ENCODE measurements at places on chromosomes 1 and 21.
A peak's percentile ranks its signal among the peaks of the same experiment; 100 is the strongest.

DNA sequence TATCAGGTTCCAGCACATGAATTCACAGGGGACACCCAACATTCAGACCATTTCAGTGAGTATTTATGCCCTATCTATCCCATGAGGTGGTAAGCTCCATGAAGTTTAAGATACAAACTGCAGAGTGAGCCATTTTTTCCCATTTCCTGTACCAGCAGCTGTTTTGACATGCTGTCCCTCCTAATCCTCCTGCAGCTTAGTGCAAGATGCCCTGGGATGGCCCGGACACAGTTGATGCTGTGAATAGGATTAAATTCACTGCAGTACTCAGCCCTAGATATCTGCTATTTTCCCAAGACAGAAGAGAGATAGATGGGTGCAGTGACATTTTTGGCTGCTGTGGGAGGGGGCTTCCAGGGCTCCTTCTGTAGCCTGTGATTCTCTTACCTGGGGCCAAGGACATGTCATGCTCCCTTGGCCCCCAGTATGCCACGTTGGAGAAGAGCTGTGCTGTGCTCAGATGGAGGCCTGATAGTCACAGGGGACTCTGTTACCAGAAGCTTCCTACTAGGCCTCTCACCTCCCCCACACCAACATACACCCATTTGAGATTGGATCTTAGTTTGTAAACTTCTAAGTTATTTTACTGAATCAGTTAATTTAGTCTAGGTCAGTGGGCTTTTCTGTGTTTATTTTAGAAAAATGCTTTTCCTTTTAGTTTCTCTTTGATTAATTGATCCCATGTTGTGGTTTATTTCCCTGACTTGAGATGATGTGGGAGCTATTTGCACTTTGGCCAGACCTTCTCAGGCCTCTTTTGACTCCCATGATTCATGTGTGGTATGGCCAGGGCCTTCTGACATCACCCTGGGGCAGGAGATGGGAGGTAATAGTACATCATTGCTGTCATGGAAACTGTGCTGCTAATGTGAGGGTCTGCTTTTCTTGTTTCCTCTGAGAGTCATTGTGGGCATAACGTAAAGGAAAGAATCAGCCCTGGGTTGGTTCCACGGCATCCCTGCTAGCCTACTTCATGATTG, 92.6 kb downstream of the ST3GAL3 start:
- no peak for DNase-seq

- no peak for DNase-seq
Observed at GRCh38 chr1:27891196-27891889, 19.0 kb downstream of the THEMIS2 start.

GRCh38 chr1:247812637-247813036, 11.3 kb downstream of the OR14A16 start:
- DNase-seq = no peak

DNA sequence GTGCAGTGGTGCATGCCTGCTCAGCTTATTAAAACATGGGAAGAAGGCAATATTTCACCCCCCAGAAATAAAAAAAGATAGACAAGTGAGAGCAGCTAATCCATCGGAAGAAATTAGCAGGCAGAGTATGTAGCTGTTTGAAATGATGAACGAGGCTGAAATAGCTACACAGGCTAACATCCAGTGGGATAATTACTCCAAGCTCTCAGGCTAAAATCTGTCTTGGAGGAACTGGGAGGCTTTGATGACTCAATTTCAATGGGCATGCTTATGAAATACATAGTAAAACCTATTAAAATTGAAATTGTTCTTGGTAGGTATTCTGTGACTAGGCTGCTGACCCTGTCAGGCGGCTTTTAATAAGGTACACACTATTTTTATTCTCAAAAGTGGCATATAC, 84.1 kb upstream of the RRP15 start:
- no peak for DNase-seq

DNA sequence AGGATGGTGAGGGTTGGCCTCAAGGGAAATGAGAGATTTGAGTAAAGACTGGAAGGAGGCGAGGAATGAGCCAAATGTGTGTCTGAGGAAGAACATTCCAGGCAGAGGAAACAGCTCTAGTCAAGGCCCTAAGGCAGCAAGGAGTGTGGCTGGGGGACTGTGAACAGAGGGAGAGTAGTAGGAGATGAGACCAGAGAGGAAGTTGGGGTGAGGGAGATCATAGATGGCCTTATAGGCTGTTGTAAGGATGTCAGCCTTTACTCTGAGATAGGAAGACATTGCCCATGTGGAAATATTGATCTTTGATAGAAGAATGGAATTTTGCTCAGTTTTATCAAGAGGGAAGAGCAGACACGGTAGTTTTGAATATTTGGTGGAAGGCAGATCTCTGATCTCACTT, 55.2 kb upstream of the ARTN start:
- DNase-seq = no peak

GRCh38 chr1:60889709-60890108, 192.7 kb upstream of the NFIA start:
- DNase-seq = no peak

- no peak for DNase-seq
Observed at GRCh38 chr1:25945761-25946160, 39.5 kb upstream of the STMN1 start.

DNA sequence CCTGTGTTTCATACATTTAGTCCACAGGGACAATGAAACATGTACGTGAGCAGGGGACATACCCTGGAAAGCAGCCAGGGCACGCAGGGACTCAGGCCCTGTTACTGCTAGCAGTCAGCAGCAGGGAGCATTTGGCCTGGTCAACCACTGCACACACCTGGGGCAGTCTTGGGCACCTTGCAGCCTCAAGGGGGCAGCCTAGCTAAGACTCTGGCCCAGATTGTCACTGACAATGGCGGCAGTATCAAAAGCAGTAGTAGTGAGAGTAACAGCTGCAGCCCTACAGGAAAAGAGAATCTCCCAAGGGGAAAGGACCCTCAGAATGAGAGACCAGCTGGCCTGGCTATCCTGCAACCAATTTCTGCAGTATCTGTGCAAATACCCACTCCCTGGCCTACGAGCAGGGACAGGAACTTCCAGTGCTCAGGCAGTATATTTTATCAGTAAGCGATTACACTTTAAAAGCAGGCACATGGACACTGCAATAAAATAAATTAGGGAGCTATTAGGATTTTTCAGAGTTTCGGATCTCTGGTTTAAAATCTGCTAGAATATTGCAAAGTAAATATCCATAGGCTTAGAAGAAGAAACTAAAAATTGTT, 475.6 kb downstream of the LTN1 start:
- DNase-seq = peak; percentile 59

GRCh38 chr1:243850202-243850451, at the start of gene AKT3:
TSS of gene AKT3 (minus strand) at chr1:243850243. CDS start at chr1:243843170, 7,073 bp downstream.
- DNase-seq = peak; percentile 81

- no peak for DNase-seq
Observed at GRCh38 chr1:26293911-26294463, 12.4 kb downstream of the UBXN11 start.

- DNase-seq = no peak
Observed at GRCh38 chr21:16517383-16517782, 787.6 kb downstream of the USP25 start.

- no peak for DNase-seq
Observed at GRCh38 chr1:110726755-110727154, 52.0 kb upstream of the KCNA3 start.

DNA sequence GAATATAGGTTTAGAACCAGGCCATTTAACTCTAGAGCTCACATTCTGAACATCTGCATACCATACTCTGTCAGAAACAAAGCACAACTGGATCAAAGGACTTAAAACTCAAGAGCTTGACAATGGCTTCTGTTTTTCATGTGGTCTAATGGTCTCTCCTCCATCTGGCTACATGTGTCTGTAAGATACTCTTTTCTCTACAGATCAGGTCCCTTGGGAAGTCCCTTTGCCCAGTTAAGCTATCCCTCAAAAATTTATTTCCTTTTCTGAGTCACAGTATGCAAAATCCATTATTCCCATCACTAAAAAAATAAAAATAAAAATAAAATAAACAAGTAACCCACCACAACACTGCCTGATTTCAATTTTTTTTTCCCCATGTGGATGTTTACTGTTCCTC, 357.0 kb upstream of the PRMT6 start:
- DNase-seq = no peak

- DNase-seq = no peak
Observed at GRCh38 chr1:220711056-220711809, 21.1 kb downstream of the C1orf115 start.

DNA sequence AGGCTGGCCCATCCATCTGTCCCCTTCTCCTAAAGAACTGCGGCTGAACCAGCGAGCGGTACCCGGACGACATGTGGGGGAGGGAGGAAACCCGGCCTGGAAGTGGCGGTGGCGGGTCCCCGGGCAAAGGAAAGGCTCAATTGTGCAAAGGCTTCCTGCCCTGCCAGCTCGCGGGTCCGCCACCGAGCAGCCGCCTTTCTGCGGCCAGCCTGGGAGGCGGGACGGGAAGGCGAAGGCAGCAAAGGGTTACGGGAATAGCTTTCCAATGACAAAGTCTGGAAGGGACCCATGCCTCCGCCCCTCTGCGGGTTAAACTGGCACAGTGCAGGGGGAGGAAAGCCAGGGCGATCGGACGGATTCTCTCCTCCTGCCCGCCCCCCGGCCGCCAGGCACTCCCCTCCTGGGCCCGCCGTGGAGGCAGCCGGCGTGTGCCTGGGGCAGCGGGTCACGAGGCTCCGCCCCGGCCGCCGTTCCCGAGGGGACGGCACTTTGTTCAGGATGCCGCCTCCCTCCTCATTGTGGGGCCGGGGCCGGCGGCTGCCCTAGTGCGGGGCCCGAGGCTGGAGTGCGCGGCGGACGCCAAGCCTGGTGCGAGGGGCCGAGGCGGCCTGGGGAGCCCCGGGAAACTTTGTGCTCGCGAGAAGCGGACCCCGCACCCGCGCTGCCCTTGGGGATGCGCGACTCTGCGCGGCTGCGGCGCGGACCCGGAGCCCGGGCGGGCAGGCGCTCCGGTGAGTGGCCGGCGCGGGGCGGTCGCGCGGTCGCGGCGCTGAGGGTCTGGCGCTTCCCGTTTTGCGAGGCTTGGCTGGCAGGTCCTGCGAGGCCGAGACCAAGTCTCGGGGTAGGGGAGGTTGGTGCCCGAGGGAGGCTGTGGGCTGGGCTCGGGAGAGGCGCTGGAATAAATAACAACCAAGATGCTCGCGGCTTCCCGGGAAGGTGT, at the start of gene NAV1:
Gene NAV1, plus strand, starts transcription at position 516 of the 940 bp plus-strand sequence. CDS start 83,758 bp downstream, outside the sequence.
- DNase-seq = no peak

DNA sequence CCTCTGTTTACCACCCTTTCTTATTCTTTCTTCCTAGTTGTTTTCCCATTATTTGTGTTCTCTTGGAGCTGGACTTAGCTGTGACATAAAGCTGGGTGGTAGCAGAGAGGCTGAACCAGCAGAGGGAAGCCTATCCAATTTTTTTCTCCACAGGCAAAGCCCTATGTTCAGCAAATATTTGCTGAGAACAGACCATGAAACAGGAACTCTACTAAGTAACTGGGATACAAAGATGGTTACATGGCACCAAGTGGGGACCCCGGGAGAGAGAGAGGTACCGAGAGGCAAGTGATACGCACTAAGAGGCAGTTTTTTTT, 6.6 kb downstream of the CFAP141 start:
- DNase-seq = no peak

GRCh38 chr1:219476116-219476515, 136.8 kb downstream of the ZC3H11B start:
- no peak for DNase-seq

- DNase-seq = no peak
Observed at GRCh38 chr21:27060190-27060589, 93.3 kb upstream of the ADAMTS5 start.

- no peak for DNase-seq
Observed at GRCh38 chr1:1244192-1244811, 2.2 kb downstream of the C1QTNF12 start.

- DNase-seq = no peak
Observed at GRCh38 chr1:19435851-19436455, 49.4 kb downstream of the CAPZB start.

DNA sequence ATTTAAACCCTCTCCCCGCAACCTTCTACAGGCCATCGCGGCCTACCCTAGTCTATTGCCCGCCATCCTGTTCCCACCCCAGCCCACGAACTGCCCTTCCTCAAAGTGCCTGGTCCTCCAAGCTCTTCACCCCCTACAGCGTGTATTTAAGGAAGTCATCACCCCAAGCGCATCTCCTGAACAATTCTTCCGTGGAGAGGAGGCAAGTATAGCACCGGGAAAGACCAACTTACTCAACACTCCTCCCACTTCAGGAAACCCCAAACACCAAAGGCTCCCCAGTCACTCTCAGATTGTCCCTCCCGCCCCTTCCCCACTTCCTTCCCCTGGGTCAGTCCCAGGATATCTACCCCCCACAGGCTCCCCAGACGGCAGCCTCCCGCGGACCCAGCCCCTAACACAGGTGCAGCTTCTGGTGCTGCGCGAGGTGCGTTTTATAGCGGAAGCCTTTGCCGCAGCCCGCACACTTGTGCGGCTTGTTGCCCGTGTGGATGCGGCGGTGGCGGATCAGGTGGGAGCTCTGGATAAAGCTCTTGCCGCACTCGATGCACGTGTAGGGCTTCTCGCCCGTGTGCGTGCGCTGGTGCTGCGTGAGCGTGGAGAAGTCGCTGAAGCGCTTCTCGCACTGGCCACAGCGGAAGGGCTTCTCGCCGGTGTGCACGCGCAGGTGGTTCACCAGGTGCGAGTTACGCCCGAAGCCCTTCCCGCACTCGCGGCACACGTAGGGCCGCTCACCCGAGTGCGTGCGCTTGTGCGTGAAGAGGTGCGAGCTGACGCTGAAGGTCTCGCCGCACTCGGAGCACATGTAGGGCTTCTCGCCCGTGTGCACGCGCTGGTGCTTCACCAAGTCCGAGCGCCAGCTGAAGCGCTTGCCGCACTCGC, 25.5 kb downstream of the ZNF697 start:
- no peak for DNase-seq

DNA sequence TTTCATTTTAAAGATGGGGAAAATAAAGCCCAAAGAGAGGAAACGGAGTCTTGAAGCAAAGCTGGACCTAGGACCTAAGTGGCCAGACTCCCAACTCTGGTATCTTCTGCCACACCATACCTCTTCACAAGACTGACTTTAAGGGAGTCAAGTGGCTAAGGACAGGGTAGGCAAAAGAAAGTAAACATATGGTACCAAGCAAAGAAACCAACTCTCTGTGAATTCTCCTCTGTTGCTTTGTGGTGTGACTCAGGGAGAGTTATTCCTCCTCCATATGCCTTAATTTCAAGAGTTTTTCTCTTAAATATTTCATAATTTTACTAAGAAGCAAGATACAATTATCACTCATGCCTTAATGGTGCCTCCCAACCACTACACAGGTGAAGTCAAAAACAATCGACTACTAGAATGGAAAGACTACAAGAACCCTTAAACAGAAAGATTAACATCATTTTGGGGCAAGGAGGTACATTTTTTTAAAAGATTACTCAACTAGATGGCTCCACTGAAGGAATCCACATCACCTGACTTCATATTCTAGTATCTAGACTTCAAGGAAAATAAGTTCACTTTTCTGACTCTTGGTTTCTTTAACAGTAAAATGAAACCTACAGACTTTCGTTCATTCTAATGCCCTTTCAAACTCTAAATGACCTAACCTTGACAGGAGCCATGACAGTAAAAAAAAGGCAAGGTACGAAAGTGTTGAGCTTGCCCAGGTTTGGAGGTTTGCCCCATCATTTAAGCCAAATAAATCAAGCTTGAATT, 44.2 kb downstream of the LUZP1 start:
- DNase-seq = no peak

DNA sequence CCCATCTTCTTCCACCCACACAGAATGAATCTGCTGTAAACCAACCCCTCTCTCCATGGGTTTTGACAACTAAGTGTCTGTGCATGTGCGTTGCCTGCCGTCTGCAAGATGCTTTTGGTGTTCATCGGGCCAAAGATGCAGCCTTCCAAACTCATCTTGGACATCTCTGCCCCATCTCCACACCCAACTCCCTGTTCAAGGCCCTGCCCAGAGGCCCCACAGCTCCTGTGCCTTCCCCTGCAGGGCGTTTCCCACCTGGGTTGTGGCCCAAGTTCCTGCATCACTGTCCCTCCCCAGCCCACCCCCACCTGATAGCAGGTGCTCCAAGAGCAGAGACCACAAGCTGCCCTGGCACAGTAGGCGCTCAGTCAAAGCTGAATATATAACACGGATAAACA, 103.2 kb downstream of the BCAR3 start:
- no peak for DNase-seq

Data from erythroblast (primary cell).